ENCODE measurements at places on chromosomes 5 and 9.

DNA sequence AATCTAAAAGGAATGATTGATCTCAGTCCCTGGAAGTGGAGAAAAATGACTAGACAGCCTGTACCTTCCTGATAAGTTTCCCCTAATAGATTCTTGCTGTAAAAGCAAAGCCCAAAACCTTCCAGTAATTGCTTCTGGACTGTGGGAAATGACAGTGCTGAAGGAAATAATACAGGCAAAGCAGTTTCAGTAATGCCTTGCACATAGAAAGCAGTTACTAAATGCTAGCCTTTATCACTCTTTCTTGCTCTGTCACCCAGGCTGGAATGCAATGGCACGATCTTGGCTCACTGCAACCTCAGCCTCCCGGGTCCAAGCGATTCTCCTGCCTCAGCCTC lies 50.3 kb downstream of the MAP1B start:
- no peak for DNase-seq

- no peak for DNase-seq
These were observed 478.1 kb upstream of the SMC2 start for GRCh38 chr9:103615994-103616393.

DNA sequence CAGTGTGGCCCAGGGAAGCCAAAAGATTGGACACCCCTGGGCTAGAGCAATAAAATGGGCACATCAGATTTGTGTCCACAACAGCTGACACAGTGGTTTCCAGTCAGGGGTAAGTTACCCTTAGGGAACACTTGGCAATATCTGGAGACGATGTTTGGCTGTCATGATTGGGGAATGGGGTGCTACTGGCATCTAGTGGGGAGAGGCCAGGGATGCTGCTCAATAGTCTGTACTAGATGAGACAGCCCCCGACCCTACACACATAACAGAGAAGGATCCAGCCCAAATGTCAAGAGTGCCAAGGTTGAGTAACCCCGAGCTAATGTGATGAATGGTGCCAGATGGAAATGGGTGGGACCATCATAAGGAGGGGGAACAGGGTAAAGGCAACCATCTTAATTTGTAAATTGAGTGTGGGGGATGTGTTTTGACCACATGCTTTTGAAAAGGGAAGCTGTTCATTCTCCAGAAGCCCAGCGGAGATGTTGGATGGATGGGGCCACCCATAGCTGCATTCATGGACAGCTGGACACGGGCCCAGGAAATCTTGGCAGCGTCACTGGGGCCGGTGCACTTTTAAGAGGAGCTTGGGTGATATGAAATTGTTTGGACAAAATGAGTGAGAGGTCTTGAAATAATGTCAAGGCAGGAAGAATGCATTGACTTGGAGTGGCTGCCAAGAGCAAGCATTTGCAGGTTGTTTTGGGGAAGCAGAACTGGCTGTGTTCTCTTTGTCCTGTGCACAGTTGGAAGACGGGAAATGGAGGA lies 33.4 kb downstream of the SYK start:
- no peak for DNase-seq

DNA sequence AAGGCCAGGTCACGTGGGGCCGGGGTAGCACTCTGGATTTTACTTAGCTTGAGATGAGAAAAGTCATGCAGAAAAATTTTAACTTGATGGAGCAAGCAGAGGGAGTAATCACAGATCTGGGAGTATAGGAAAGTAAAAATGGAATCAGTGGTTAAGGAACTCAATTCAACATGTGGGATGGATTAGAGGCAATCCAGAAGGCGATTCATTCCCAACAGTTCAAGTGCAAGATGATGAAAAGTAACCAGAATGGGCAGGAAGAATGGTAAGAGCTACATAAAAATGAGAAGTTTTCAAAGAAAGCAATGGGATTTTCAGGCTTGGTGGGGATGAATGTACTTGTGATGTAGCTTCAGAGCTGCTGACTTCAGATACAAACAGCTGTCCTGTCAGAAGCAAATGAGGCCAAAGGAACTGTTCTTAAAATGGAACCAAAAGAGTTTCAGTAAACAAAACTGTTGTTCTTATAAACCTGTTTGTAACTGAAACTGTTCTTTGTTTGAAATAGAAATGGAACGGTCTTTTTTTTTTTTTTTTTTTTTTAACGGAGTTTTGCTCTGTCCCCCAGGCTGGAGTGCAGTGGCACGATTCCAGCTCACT lies 5.6 kb upstream of the SEC24A start:
- DNase-seq = no peak

DNA sequence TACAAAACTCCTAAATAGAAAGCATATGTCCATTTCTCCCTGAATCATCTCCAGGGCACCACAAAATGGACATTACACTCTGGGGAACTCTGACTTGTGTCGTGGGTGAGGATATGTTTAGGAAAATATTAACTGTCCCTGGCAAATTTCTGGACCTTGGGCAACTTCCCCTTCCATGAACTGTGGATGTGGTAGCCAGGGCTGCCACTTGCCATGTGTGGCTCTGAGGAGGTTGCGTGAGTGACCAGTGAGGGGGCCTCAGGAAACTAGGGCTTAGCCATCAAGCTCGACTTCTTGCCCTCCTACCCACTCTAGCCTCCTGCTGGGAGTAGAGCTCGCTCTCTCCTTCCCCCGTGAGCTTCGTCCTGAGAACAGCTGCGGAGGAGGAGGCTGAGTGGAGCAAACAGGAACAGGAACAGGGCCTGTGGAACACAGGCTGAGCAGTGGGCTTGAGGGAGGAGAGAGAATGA lies 13.8 kb upstream of the STC2 start:
- DNase-seq = no peak

DNA sequence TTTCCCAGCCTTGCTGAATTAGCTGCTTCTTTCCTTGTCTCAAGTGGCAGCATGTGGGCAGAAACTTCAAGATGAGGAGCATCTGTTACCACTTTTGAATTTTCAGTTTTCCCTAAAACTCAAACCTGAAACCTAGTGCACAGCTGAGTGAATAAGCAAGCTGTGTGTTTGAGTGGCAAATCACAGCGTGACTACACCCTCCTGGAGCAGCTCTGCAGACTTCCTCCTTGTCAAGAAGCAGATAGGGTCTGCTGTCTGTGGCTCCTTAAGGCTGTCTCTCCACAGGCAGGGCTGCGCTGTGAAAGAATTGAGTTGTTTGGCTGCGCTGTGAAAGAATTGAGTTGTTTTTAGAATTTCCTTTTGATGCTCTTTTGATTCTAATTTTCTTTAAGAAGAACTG lies 179.7 kb upstream of the HAPLN1 start:
- no peak for DNase-seq

DNA sequence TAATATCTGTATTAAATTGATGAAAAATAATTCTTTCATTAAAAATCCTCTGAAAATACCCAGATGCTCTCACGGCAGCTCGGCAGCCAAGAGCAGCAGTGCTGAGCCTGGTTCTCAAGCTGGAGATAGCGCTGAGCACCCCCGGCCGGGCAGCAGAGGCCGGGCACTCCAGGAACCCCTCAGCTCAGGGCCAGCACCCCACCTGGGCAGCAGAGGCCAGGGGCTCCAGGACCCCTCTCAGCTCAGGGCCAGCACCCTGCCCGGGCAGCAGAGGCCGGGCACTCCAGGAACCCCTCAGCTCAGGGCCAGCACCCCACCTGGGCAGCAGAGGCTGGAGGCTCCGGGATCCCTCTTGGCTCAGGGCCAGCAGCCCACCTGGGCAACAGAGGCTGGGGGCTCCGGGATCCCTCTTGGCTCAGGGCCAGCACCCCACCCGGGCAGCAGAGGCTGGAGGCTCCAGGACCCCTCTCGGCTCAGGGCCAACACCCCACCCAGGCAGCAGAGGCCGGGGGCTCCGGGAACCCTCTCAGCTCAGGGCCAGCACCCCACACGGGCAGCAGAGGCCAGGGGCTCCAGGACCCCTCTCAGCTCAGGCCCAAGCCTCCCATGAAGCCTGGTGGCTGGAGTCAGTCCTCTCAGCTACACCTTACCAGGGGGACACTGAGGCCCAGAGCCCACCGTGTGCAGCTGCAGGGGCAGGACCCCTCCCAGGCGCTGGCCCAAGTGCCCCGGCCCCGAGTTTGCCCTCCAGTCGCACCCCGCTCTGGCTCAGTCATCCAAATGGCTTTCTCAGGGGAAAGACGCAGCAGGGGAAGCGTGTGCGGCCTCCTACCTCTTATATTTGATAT lies 21.7 kb downstream of the CLPTM1L start:
- DNase-seq = no peak
